ENCODE measurements at places on chromosomes 3 and 15. TPM values are rescaled to one million over a fixed set of nuclear protein-coding genes. Genes with fewer than 3 reads are reported as not detected.
A peak's percentile ranks its signal among the peaks of the same experiment; 100 is the strongest.

DNA sequence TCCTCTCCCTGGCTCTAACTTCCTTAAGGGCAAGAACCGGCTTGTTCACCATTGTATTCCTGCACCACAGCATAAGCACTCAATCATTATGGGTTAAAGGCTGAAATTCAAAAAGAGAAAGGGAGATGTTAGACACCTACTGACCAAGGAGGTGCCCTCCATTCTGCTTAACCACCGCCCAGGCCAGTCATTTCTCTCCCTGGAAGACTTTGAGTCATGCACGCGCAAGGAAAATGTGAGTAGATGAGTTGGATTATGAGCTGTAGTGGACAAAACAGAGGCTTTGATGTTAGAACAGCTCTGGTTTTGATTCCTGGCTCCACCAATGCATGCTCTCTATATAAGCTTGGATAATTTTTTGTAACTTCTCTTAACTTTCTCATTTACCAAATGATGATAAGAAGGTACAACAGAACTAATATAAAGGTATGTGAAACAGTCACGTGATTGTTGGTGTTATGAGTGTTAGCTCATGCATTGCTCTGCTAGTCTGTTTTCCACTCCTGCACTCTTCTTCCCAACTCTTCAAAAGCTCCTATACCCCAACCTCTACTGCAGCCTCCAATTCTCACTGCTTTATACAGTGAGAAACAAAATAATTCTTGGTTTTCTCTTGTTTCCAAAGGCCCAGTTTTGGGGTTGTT lies 148.4 kb upstream of the ATP11B start:
- no peak for DNase-seq

The PFKFB4 gene
- 2.7 TPM for total RNA-seq

The GABRB3 gene
- total RNA-seq, result 63.4 TPM

The MON1A gene
- 8.2 TPM for total RNA-seq

DNA sequence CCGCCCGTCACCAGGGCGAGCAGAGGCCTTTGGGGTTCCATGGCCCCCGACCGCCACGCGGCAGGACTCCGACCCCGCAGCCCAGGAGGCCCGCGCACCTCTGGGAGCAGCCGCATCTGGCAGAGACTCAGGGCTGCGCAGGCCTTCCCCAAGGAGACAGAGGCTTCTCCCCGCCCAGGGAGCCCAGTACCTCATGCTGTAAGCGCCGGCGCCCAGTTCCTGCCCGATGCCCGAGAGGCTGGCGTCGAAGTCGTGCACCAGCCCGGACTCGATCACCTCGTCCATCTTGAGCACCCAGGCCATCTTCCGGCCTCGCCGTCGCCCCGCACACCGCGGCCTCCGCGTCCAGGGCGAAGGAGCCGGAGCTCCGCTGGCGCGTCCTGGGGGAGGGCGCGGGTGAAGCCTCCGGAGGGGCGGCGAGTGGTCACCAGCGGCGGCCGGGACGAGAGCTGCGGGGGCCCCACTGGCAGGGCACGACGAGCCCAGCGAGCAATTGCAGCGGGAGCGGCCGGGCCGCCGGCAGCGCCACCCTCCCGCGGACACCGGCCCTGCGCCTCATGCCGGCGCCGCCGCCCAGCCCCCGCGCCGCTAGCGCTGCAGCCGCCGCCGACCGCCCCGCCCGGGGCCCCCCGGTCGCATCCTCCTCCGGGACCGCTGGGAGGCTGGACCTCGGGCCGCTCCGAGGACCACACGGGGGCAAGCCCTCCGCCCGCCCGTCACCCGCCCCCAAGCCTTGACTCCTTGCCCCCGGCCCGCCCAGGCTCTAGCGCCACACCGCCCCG lies 468 bp downstream of the UBP1 start:
- peak; percentile 68 for DNase-seq

DNA sequence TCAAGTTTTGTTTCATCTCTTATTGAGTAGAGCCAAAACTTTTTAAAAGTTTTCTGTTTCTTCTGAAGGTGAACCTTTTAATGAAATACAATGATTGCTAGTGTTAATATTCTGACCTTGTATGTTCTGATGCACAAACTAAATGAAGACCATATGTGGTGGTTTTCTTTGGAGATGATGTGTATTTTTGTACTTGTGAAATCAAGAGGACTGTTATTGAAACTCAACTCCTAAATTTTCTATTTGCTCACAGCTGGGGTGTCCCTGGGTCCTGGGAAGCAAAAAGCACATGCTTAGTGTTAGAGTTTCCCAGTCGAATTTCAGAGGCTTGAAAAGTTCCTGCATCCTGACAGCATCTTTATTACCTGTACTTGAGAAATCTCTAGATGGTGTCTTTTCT lies 1185.8 kb upstream of the ALCAM start:
- DNase-seq, result no peak

The GOLGA6L9 gene
- total RNA-seq, result 1.5 TPM

The CHST13 gene
- total RNA-seq, result 0.59 TPM

The ANP32A gene
- total RNA-seq, result 126 TPM

The KPNA4 gene
- total RNA-seq, result 96.4 TPM

DNA sequence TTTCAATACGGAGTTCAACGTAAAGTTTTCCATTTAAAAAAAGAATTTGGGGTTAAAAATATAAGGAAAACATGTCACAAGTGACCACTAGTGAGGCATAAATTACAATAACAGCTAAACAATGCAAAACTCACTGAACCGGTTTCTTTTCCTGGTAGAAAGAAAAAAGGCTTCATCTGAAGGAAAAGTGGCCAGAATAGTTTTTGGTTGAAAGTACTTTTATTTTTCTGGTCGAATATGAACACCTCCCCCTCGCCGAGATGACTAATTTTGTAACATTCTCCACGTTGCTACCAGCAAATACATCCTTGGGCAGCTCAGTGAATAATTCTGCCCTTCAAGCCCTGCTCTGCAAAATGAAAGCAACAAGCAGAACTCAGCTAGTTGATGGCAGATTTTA lies 3.9 kb upstream of the SRGAP3 start:
- DNase-seq, result no peak

DNA sequence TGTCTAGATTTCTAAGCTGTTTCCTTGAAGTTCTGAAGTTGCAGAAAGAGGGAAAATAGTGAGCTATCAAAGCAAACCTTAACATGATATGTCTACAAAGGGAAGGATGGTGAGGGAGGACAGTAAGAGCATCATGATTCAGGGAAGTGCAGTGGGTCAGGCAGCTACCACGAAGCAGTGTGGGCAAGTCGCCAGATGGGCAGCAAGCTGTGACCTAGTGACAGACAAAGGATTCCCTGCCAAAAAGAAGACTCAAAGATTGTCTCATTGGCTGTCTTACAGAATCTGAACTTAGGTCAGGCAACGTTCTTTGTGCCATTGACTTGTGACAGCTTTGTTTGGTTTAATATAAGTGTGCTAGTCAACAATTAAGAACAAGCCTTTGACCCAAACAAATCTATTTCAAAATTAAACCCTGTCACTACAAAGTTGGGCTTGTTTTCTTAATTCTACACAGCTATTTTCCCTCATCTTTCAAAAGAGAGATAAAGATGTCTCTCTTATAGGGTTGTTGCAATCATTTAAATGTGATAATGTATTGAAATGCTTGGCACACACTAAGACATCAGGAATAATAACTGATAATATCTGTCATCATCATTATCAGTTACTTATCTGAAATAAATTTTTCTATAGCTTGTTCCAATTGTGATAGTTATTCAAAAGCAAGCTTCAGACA lies 153.3 kb downstream of the ECT2 start:
- DNase-seq, result no peak
